ENCODE measurements at places on chromosomes 13 and 19.

- no peak for DNase-seq
These were observed 18.9 kb upstream of the TFDP1 start for GRCh38 chr13:113565526-113566226.

DNA sequence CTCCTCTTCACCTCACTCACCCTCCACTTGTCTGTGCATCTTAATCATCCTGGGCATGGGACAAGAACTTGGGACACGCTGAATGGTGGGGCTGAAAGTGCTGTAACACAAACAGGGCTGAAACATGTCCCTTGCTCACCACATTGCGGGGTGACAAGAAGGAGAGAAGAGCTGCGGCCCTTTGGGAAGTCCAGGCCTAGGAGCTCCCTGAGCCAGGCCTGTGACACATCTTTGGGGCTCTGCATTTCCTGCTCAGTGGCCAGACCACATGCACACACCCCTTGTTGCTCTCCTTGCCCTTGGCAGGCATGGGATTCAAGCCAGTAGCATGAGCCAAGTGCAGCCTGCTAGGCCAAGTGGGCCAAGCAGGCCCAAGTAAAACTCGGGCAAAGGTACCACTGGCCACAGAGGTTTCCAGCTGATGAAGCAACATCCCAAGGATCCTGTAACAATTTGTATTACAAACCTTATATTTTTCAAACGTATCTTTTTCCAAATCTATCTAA lies 1384.3 kb upstream of the PCDH20 start:
- no peak for DNase-seq

DNA sequence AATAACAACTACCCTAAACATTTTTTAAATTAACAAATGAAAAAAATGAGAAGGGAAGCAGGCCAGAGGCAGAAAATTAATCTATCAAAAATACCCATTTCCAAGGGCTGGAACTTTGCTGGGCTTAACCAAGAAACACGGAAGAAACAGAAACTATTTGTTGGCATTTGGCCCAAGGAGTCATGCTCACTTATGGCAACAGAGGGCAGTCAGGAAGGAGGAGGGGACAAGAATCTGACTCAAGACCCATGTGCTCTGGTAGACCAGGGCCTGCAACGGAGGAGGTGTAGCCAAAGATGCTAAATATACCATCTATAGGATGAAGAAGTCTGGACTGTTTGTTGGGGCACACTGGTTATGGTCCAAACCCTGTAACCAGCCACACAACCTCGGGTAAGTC lies 496.7 kb downstream of the COG6 start:
- no peak for DNase-seq

GRCh38 chr19:37991176-37991835 lies 84.3 kb downstream of the SIPA1L3 start:
- DNase-seq: no peak

- DNase-seq: no peak
These were observed 102.5 kb downstream of the GADD45B start for GRCh38 chr19:2578391-2578890.

DNA sequence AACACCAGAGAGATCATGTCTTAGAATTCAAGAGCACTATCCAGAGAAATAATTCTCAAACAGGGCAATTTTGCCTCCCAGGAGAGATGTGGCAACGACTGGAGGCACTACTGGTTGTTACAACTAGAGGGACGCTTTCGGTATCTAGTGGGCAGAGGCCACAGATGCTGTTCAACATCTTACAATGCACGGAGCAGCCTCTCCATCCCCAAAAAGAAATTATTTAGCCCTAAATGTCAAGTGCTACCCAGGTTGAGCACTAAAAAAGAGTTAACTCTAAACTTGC lies 78.6 kb downstream of the ABCC4 start:
- DNase-seq: no peak

DNA sequence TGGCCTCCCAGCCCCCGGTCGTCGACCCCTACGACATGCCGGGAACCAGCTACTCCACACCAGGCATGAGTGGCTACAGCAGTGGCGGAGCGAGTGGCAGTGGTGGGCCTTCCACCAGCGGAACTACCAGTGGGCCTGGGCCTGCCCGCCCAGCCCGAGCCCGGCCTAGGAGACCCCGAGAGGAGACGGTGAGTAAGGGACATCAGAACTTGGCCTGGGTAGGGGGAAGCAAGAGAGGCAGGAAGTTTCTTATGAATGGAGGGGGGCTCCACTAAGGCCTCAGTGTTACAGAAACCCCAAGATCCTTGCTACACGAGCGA lies 2.9 kb downstream of the FOSB start:
- no peak for DNase-seq

DNA sequence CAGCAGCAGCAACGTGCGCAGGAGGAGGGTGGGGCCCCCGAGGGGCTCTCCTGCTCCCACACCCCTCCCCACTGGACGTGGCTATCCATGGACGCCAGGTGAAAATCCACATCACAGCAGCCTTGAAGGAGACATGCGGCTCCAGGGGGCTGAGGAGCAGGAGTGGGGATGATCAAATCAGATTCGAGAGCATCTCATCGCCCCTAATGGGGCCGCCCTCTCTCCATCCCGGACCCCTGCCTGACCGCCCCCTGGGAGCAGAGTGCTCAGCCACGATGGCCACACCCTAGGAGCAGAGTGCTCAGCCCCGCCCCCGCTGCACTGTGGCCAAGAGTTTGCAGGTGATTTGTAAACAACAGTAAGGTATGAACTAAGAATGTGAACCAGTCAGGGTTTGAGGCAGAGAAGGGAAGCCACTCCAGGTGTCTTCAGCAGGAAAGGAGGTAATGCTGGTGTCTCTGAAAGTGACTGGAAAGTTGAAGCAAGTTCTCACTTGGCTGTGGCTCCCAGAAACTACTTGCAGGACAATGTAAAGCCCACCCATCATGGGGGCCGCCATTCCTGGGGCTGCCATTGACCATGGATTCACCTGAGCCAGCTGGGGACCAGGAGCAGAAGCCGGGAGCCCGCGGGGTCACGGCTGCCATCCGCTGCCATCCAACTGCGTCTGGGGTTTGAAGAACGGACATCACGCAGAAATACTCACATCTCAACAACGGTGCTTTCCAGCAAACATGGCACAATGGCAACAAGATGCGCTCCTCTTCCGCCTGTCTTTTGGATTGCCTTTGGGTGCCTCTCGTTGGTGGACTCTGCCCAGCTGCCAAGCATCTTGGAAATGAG lies 71.8 kb downstream of the SPACA7 start:
- DNase-seq: no peak

GRCh38 chr19:6644796-6645195 lies 25.2 kb downstream of the TNFSF14 start:
- DNase-seq: no peak

- peak; percentile 10 for DNase-seq
These were observed at the start of gene CYSLTR2 for GRCh38 chr13:48653472-48653939. TSS of gene CYSLTR2 (plus strand) at chr13:48653929. CDS start at chr13:48706818, 52,889 bp downstream.

DNA sequence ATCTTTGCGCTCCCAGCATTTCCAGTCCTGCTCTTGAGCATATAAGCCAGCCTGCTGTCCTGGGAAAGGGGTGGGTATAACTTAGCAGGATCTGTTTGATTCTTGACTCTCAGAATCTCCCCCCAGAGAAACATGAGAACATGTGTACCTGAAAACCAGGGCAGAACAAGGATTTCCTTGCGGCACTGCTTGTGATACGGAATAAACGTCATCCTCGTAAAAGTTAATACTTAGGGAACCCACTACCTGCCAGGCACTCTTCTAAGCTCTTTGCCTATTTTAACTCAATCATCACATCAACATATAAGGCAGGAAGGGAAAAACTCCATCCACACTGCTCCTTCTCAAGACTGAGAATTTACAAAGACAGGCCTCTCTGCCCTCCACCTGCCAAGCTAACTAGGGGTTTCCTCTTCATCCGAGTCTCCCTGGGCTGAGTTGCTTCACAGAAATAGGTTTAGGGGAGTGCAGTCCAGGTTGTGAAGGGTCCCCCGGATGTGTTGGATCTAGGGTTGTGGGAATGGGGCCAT lies 1.1 kb downstream of the ZNF653 start:
- no peak for DNase-seq

DNA sequence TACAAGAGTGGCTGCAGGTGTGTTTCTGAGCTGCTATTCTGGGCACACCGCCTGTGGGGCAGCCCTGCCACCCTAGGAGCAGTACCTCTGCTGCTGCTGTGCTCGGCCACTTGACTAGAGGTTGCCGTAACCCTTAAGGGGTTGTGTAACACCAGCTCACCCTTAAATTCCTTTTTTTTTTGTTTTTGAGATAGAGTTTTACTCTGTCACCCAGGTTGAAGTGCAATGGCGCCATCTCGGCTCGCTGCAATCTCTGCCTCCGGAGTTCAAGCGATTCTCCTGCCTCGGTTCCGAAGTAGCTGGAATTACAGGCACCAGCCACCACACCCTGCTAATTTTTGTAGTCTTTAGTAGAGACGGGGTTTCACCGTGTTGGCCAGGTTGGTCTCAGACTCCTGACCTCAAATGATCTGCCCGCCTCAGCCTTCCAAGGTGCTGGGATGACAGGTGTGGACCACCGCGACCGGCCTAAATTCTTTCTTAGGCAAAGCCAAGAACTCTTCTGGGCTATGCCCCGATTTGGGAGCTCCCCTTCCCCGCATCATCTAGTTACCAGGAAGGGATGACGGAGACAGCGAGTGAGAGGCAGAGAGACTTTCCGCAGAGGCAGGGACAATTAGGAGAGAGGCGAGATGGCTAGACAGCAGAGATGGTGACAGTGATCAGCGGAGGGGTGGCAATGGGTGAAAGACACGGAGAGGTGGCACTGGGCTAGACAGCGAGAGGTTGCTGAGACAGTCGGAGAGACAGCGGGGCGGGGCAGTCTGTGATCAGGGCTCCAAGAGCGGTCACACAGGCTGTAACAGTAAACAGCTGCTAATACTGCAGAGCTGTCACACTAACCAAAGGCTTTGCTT lies 4.4 kb upstream of the LILRA5 start:
- DNase-seq: no peak

DNA sequence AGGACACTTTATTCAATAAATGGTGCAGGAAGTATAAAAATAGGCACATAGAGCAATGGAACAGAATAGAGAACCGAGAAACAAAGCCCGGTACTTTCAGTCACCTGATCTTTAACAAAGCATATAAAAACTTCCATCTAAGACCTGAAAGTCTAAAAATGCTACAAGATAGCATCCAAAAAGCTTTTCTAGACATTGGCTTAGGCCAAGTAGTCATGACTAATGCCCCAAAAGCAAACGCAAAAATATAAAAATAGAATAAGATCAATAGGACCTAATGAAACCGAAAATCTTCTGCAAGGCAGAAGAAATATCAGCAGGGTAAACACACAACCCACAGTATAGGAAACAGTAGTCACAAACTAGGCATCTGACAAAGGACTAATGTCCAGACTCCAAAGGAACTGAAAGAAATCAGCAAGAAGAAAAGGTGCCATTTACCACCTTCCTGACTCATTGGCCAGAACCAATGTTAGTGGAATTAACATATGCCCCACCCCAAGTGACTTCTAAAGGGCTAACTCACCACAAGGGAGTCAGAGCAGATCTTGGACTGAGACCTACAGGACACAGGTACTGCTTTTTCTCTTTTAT lies 40.8 kb upstream of the CEACAM21 start:
- no peak for DNase-seq

GRCh38 chr13:66468656-66469055 lies 761.5 kb downstream of the PCDH9 start:
- no peak for DNase-seq

- no peak for DNase-seq
These were observed 4.5 kb downstream of the DACH1 start for GRCh38 chr13:71862459-71862943.

DNA sequence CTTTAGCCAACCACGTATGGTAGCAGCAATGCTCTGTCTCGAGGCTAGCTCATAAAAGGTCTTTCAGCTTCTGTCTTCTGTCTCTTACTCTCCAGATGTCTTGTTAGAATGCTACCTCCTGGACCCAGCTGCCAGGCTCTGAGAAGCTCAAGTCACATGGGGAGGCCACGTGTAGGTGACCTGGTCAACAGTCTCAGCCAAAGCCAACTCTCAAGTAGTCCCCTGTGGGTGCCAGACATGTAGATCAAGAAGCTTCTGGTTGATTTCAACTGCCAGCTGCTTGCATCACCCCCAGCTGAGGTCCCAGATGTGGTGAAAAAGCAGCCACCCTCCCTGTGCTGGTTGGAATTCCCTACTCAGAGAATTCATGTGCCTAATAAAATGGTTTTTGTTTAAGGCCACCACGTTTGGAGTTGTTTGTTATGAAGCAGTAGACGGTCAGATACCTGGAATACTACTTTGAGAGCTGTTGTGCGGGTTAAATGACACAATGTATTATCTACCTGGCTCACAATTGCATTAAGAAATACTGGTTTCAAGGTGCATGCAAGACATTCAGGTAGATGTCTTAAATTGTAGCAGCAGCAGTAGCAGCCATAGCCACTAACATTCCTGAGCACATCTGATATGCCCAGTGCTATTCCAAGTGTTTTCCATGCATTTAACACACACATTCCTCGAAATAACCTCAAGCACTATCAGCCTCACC lies 131.0 kb upstream of the RFC3 start:
- DNase-seq: no peak

DNA sequence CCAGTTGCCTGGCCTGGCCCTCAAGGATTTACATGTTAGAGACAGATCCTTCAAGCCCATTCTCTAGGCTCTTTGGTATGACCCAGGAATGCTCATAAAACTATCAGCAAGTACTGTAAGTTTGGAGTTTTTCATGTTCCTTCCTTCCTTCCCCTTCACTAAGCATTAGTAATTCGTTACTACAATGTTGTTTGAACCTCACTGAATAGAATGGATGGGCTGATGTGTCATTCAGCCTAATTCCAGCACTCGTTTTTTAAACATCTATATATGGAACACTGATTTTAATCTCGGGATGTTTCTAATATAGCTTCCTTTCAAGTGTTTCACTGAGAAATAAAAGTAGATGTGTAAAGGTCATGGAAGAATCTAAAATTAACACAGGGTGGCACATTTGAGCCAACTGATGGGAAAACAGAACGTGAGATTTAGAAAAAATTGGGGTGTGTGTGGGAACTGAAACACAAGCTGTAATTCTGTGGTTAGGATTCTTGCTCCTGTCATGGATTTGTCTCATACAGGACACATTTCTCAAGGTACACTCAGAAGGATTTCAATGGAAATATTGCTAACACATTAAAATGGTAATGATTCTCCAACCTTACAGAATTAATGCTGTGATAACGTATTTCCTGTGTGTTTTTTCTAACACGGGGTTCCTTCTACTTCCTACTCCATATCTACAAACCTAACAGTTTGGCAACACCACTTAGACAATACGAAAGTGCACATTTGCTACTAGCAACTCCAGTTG lies 93.4 kb downstream of the FLT1 start:
- DNase-seq: no peak

GRCh38 chr13:113275387-113275786 lies 21.7 kb upstream of the LAMP1 start:
- DNase-seq: peak; percentile 26

DNA sequence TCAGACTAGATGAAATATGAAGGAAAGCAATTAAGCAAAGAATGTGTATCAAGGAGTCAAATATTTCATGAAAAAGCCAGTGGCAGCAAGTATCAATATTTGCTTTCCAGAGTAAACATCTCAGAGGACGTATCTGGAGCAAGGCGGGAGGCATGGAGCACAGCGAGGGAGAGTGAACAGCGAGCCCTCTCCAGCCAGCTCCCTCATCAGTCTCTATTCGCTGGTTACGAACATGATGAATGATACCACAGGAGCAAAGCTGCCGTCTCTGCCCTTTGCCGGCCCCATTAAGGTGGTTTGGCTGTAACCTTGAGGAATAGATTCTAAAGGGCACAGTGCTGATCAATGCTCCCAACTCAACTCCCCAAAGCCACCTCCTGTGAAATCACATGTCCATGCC lies 95.8 kb downstream of the CCNA1 start:
- no peak for DNase-seq

- DNase-seq: no peak
These were observed 3.8 kb downstream of the BCL3 start for GRCh38 chr19:44752123-44752815.

Data from stimulated activated CD4-positive, alpha-beta T cell treated with anti-CD3 and anti-CD28 coated beads, Interleukin-4, amount 100 ng/mL, for 24 hours (primary cell).